ENCODE measurements at places on chromosomes 13 and 19.

GRCh38 chr19:41682437-41682836 lies 5.6 kb downstream of the CEACAM7 start:
- DNase-seq, result no peak
- H3K4me1 ChIP-seq, result no peaks in the 10 kb centered on the region
- H3K27me3 ChIP-seq, result peaks cover 5% of the 10 kb centered on the region
- no peaks in the 10 kb centered on the region for H3K36me3 ChIP-seq
- H3K27ac ChIP-seq, result no peak overlapping the region
- no peak overlapping the region for H3K4me3 ChIP-seq

- no peaks in the 10 kb centered on the region for H3K27me3 ChIP-seq
- no peaks in the 10 kb centered on the region for H3K4me1 ChIP-seq
- DNase-seq, result no peak
Observed at GRCh38 chr19:31170046-31170445, 179.2 kb downstream of the TSHZ3 start.

- no peak overlapping the region for H3K4me3 ChIP-seq
- no peaks in the 10 kb centered on the region for H3K36me3 ChIP-seq
- no peak for DNase-seq
- no peaks in the 10 kb centered on the region for H3K4me1 ChIP-seq
- no peaks in the 10 kb centered on the region for H3K27me3 ChIP-seq
- H3K27ac ChIP-seq, result no peak overlapping the region
Observed at GRCh38 chr19:11278670-11279069, 16.3 kb upstream of the DOCK6 start.

DNA sequence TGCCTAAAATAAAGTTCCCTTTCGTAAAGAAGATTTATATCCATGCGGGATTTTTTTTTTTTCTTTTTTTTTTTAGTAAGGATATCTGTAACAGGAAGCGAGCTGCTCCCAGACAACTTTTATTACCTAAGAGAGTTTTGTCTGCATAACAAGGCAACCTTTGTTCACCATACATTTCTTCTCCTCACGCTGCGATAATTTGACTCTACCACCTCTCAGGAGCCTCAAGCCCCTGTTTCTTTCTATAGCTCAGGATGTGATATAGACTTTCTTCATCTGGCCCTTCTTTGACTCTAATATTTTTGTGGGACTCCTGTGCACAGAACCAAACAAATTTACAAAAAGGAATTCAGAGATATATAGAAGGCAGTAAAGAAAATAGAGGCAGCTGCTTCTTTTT lies 1053.7 kb upstream of the SPRY2 start:
- H3K4me1 ChIP-seq, result no peaks in the 10 kb centered on the region
- no peak for DNase-seq

DNA sequence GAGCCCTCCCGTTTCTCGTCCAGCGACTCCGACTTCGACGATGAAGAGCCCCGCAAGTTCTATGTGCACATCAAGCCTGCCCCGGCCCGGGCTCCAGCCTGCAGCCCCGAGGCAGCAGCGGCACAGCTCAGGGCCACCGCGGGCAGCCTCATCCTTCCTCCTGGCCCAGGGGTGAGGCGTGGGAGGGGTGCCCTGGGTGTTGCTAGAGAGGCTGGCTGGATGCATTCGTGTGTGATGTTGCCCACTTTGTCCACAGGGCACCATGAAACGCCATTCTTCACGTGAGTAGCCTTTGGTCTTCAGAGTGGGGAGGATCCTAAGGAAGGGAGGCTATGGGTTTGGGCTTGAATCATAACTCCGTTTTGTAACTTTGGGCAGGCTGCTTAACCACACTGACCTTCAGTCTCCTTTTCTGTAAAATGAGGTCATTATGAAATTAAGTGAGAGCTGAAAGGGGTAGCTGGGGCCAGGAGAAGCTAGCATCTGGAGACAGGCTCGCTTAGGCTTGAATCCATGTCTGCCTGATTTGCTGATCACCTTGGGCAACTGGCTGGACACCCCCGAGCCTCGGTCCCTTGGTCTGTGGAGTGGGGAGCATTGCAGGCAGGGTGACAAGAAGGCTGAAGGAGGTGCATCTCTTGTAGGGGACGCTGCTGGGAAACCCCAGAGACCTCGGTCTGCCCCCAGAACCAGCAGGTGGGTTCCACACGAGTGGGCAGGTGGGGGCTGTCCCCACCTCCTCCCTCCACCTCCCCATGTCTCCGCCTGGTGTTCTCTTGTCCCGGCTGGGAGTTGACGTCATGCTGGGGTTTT lies 18.7 kb upstream of the B3GNT3 start:
- DNase-seq, result no peak
- H3K4me1 ChIP-seq, result no peaks in the 10 kb centered on the region
- H3K27ac ChIP-seq, result no peak overlapping the region

DNA sequence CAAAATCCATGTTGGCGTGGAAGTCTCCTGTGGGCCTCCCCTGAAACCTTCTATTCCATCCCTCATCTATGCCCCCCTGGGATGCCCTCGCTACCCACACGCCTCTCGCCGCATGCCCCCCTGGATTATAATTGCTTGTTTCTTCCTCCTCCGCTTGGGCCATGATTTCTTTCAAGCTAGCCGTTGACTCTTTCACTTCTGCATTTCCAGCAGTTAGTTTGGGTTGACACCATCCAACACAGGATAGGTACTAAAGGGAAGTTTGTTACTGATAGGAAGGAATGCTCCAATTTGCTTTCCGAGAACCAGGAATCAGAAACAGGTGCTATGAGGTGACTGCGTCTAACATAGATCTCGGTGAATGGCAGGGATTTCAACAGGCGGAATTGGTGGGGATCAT lies 7.7 kb upstream of the SLC25A15 start:
- no peaks in the 10 kb centered on the region for H3K36me3 ChIP-seq
- H3K4me1 ChIP-seq, result peaks cover 1% of the 10 kb centered on the region
- no peak overlapping the region for H3K4me3 ChIP-seq
- no peak for DNase-seq
- no peak overlapping the region for H3K27ac ChIP-seq

GRCh38 chr19:48393559-48394330 lies at the start of gene GRIN2D:
GRIN2D (plus strand) TSS chr19:48393668; CDS start chr19:48398393, 4,725 bp downstream.
- H3K27me3 ChIP-seq, result peaks cover 20% of the 10 kb centered on the region
- peaks cover 3% of the 10 kb centered on the region for H3K36me3 ChIP-seq
- DNase-seq, result no peak
- no peak within 1 kb of the TSS for H3K4me3 ChIP-seq
- peaks cover 5% of the 10 kb centered on the region for H3K4me1 ChIP-seq
- no peak within 1 kb of the TSS for H3K27ac ChIP-seq

GRCh38 chr19:46600384-46601317 lies 479 bp upstream of the CALM3 start:
- H3K36me3 ChIP-seq, result no peaks in the 10 kb centered on the region
- H3K27ac ChIP-seq, result peak overlapping the region; percentile 98
- DNase-seq, result peak; percentile 99
- H3K27me3 ChIP-seq, result no peaks in the 10 kb centered on the region

- peak overlapping the region; percentile 50 for H3K4me3 ChIP-seq
- no peak for DNase-seq
- peaks cover 9% of the 10 kb centered on the region for H3K4me1 ChIP-seq
- H3K27ac ChIP-seq, result peak overlapping the region; percentile 35
Observed at GRCh38 chr19:10625762-10626138, 397 bp downstream of the SLC44A2 start.

DNA sequence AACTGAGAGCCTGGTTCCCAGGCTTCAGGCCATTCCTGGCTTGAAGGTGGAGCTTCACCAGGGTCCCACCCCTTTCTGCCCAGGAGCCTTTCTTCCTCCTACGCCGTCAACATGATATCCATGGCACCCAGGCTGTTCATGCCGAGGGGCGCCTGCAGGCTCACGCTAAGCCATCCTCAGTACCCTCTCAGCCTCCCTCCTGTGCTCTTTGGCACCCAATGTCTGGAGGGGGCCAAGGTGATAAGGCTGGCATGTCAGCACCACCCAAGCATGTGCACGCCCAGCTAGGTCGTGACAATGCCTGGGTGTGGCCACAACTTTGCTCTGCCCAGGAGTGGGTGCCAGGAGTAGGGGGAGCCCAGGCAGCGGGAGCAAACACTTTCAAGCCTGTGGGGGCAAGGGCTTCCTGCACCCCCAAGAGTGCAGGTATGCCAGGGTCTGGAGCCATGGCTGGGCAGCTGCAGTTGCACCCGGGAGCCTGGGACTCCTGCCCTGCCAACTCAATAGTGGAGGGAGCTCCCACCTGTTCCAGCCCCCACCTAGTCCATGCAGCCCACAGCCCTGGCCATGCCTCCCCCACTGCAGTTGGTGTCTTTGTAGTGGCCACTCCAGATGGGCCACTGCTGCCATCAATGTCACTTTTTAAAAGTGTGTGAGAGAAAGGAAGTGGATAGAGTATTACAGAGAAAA lies 219.9 kb downstream of the MAB21L1 start:
- H3K27ac ChIP-seq, result no peak overlapping the region
- H3K4me1 ChIP-seq, result no peaks in the 10 kb centered on the region
- H3K36me3 ChIP-seq, result no peaks in the 10 kb centered on the region
- H3K4me3 ChIP-seq, result no peak overlapping the region
- no peak for DNase-seq
- H3K27me3 ChIP-seq, result no peaks in the 10 kb centered on the region

DNA sequence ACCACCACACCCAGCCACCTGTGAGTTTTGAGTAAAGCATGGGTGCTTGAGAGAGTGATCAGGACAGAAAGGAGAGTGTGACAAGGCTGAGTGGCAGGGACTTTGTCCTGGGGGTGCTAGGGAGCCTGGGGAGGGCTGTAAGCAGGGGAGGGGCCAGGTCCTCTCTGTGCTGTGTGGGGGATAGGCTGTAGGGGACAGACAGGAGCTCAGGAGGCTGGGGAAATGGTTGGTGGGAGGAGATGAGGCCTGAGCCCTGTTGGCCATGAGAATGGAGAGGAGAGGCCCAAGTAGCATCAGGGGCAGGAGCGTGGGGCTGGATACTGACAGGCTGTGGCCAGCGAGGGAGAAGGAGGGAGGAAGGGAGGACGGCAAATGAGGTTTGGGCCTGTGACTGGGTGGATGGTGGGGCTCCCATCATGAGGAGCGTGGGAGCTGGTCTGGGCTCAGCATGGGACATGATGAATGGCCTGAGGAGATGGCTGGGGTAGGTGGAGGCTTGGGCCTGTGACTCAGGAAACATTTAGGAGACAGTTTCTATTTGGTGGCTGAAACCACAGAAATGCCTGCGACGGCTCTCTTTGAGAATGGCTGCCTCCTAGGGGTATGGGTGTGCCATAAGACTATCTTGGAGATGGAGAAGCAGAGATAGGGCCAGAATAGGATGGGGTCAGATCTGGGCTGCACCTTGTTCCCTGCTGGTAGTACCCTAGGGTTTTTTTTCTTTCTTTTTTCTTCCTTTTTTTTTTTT lies 25.0 kb downstream of the GRIN2D start:
- DNase-seq, result no peak
- H3K4me3 ChIP-seq, result no peak overlapping the region
- no peaks in the 10 kb centered on the region for H3K27me3 ChIP-seq
- peaks cover 6% of the 10 kb centered on the region for H3K4me1 ChIP-seq
- no peak overlapping the region for H3K27ac ChIP-seq

- no peak overlapping the region for H3K27ac ChIP-seq
- no peaks in the 10 kb centered on the region for H3K36me3 ChIP-seq
- no peak overlapping the region for H3K4me3 ChIP-seq
- no peak for DNase-seq
Observed at GRCh38 chr13:47420568-47420967, 523.7 kb upstream of the HTR2A start.

DNA sequence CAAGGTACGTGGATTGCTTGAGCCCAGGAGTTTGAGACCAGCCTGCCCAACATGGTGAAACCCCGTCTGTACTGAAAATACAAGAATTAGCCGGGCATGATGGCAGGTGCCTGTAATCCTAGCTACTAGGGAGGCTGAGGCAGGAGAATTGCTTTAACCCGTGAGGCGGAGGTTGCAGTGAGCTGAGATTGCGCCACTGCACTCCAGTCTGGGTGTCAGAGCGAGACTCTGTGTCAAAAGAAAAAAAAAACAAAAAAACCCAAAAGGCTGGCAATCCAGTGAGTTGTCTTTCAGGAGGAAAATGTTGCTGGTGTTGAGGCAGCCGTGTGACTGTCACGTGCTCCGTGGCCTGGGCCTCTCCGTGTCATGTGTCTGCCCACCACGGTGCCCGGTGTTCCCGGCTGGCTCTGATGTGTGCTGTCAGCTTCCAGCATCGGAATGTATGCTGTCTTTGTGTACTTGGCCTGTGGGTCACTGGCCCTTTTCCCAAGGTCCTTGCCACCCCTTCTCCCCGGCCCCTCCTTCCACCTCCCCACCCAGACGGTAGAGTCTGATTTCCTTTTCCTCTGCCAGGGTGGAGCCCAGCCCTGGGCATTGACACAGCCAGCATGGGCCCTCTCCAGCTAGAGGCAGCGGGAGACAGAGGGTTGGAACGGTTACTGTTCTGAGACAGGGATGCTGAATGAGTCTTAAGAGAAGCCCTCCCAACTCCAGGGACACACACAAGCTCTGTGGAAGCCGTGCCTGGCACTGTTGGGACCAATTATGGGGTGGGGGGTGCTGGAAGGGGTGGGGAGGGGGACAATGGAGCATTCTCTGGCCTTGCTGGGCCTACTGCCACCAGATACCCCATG lies 7.2 kb upstream of the TUBB4A start:
- no peaks in the 10 kb centered on the region for H3K36me3 ChIP-seq
- no peak overlapping the region for H3K4me3 ChIP-seq
- DNase-seq, result peak; percentile 57
- H3K27ac ChIP-seq, result peak overlapping the region; percentile 7

DNA sequence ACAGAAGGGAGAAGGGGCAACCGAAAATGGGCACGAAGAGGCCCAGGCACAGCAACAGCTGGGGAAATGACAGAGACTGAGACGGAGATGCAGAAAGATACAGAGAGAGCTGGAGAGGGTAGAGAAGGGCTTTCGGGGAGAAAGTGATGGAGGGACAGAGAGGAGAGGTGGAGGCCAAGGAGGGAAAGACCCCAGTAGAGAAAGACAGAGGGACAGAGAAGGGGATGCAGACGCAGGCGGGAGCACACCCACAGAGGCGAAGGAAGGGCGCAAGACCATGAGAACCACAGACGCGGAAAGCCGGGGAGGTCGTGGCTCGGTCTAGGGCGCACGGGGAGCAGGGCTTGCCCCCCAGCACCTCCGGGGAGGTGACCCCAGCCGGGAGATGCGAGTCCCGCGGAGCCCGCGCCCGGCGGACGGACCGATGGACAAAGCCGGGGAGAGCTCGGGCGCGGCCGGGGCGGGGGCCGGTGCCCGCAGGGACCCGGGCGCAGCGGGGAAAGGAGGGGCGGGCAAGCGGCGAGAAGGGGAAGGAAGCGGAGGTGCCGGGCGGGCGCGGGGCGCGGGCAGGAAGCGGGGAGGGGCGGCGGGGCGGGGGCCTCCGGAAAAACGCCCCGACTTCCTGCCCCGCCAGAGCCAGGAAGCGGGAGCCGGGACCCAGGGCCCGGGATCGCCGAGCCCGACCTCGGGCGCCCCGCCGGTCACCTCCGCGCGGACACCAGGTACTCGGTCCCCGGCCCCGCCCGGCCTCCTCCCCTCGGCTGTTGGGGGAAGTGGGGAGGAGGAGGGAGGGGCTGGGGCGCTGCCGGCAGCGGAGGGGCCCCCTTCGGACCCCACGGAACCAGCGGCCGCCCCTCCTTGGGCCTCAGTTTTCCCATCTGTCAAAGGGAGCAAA lies at the start of gene ARHGEF1:
TSS of gene ARHGEF1 (plus strand) at position 617 of the 895 bp plus-strand sequence. CDS start 4,899 bp downstream, outside the sequence.
- H3K36me3 ChIP-seq, result no peaks in the 10 kb centered on the region
- peaks cover 25% of the 10 kb centered on the region for H3K4me1 ChIP-seq
- H3K4me3 ChIP-seq, result peak within 1 kb of the TSS; percentile 78
- H3K27ac ChIP-seq, result peak within 1 kb of the TSS; percentile 87
- DNase-seq, result no peak

Data from liver (tissue), 10 donors.